ENCODE measurements at places on chromosomes 3 and 15.

DNA sequence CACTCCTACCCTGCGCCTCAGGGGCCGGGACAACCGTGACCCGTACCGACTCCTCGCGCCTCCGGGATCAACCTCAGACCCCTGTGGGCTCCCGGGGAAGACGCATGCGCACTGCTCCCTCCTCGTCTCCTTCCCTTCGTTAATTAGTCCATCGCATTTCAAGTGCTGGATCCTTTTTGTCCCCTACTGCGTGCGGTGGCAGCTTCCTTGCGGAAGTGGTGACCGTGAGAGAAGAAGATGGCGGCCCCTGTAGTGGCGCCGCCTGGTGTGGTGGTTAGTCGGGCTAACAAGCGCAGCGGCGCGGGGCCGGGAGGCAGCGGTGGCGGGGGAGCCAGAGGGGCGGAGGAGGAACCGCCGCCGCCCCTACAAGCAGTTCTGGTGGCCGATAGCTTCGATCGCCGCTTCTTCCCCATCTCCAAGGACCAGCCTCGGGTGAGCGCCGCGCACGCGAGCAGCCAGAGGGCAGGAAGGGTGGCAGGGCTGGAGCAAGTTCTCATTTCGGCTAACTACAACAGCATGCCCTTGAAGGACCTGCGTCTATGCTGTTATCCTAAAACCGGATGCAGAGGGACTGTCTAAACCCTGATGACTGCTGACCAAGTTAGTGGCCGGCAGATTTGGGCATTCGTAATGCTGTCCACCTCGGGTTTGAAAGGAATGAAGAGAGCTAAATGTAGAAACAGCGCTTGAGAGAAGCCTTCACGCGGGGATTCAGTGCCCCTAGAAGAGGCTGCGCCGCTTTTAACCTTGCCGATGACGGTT is at the start of gene EIF2B5:
EIF2B5 (plus strand) TSS at position 210 of the 762 bp plus-strand sequence; CDS start at position 238, 28 bp downstream.
- DNase-seq, result peak; percentile 93

- no peak for DNase-seq
Observed at GRCh38 chr15:70387081-70387480, 289.4 kb upstream of the TLE3 start.

GRCh38 chr15:36880224-36880912 is 220.0 kb downstream of the MEIS2 start:
- DNase-seq, result no peak

- DNase-seq, result no peak
Observed at GRCh38 chr3:18302517-18302916, 122.6 kb downstream of the SATB1 start.

- DNase-seq, result peak; percentile 4
Observed at GRCh38 chr15:69536726-69537512, 84.3 kb downstream of the RPLP1 start.

DNA sequence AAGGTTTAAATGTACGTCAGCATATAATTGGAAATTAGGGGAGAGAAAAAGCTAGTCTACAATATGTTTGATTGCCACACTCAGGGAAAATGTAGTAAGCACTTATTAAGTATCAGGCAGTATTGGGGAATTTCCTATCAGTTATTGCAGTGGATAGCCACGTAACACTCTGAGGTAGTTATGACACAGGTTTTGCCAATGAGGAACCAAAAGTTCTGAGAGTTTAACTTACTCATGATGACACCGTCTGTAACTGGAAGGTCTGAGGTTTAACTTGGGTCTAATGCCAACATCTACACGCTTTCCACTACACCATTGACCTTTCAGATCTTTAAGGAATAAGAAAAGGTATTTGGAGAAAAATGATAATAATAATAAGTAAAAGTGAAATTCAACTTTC is 89.5 kb downstream of the ZMAT3 start:
- no peak for DNase-seq

DNA sequence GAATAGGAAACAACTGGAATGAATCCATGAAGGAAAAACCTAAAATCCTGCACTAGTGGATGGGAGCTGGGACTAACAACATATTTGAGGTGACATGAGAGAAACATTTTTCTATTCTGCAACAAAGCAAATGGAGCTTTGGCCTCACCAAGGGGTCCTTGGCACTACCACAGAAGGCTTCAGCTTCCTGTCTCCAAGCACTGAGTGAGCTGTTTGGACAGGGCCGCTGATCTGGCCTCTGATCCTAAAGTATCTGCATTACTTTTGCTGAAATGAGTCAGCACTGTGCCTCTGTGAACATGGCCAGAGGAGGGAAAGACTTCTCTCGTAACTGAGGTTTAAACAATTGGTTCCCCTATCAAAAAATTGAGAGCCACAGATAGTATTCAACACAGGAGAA is 9.0 kb downstream of the ARPP21 start:
- DNase-seq, result no peak

GRCh38 chr15:70829371-70830166 is 24.4 kb downstream of the LARP6 start:
- no peak for DNase-seq

- no peak for DNase-seq
Observed at GRCh38 chr15:43749690-43750345, 3.6 kb downstream of the PDIA3 start.

DNA sequence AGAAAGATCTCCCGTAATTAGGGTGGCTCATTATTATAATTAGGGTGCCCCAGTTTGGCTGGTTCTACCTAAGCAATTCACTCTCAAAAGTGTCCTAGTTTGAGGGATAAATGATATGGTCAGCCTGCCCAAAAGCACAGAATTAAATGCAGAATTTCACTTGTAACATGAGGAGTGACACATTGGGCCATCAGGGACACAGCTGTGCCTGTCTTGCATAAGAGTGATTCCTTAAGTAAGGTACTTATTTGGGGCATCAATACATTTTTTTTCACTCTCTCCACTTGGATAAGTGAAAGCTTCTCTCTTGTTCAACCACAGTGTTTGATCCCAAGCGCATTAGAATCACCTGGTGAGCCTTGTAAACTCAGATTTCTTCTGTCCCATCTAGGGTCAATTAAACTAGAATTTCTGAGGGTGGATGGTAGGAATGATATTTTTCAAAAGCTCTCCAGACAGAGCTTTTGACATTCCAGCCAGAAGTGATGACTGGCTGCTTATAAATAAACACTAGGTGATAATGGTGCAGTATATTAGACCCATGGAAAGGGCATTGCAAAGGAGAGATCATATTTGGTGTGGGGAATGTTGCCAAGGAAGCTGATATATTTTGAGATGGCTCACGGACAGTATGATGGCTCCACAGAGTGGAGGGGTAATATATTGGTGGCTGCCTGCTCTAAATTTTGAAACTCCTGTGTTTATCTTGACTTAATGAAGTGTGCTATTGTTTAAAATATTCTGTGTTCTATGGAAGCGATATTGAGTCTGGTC is 458.1 kb upstream of the RASGRP1 start:
- DNase-seq, result no peak

GRCh38 chr3:48879307-48879993 is 19.2 kb downstream of the SLC25A20 start:
- DNase-seq, result no peak

- DNase-seq, result no peak
Observed at GRCh38 chr3:137468446-137468845, 295.7 kb upstream of the SOX14 start.

- DNase-seq, result peak; percentile 71
Observed at GRCh38 chr3:149575961-149576564, 81.8 kb downstream of the WWTR1 start.

DNA sequence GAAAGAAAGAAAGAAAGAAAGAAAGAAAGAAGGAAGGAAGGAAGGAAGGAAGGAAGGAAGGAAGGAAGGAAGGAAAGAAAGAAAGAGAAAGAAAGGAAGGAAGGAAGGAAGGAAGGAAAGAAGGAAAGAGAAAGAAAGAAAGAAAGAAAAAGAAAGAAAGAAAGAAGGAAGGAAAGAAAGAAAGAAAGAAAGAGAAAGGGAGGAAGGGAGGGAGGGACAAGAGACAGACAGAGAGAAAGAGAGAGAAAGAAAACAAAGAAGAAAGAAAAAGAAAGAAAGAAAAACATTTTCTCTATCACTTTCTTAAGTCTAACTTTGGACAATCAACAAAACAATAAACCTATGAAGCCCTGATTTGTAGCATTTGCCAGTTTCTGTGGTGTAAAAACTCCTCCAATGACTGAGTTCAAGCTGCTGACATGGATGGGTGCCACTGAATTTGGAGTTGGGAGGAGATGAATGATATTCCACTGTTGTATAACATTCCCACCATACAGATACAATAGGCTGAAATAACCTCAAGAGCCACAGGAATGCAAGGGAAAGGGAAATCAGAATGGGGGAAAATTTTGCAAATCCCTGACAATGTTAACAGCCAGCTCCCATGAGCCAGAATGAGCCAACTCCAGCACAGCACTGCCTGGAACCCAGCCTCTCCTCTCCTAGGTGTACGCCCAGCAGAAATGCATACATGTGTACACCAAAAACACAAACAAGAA is 15.0 kb upstream of the RTP3 start:
- DNase-seq, result no peak

- no peak for DNase-seq
Observed at GRCh38 chr3:102038477-102039142, 189.3 kb downstream of the NFKBIZ start.

DNA sequence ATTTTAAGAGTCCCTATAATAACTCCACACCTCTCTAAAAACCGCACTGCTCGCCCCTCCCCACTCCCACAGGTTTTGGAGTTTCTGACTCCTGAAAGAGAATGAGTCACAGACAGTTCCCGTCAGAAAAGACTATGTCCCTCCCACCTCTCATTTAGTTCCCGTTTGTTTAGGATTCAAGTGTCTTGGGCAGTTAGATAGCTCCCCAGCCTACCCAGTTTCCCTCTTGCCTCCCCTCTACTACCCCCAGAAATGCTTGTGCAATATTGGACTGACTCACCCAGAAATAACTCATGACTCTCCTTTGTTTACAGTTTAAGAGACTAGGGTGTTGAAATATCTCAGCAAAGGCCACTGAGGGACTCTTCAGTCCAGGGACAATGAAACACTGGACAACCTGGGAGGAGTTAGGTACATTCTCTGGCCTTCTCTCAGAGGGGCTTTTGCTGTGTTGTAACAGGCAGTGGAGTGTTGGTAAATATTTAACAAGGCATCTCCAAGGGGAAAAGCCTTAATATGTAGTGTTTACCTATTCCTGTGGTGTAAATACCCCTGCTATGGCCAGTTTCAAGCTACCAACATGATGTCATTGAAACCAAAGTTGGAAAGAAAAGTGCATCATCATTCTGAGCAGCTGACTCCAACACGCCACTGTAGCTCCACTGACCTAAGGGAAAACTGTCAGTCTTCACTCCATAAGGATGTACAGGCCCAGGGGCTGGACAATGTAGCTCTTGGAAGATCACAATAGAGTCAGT is 96.1 kb upstream of the CHD2 start:
- DNase-seq, result no peak

DNA sequence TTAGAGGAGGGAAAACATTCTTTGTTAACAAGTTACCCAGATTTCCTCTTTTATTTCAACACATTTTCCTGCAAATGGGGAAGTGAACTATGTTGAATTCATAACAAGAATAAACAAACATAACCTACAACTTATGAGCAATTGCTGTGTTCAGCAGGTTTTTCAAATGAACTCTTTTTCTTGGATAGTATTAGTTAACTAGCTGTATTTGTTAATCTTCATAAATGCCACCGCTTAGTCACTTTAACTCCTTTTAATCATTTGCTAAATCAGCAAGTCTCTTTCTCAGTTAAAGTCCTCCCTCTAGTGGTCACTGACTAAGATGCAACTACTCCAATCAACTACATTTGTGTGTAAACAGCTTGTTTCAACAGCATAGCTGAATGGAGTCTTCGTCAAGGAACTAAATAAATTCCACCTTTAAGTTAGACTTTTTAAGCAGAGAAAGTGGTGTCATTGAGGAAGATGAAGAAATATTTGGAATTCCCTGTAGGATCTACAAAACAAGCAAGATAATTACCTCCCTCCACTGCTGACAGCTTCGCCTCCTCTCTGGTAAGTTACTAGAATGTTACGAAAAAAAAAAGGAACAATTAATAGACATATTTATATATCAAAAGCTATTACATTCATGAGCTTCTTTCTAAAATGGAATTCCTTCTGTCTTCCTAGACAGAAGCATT is 1122.0 kb downstream of the ROBO1 start:
- DNase-seq, result no peak

DNA sequence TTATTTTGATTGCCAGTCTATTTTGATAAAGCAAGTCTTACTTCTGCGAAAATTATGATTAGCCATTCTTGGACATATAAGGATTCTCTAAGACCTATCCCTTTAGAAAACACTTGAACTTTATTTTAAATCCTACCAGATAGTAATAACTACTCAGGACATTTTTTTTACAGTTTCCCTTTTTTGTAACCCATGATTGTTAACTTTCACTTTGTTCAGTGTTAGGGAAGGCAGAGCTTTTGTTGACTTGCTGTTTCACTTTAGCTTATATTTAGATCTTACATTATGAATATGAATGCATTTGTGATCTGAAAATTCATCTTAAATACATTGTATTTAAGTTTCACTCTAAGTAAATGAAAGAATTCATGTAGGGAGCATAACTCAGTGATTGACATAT is 167.0 kb downstream of the AKAP13 start:
- no peak for DNase-seq

DNA sequence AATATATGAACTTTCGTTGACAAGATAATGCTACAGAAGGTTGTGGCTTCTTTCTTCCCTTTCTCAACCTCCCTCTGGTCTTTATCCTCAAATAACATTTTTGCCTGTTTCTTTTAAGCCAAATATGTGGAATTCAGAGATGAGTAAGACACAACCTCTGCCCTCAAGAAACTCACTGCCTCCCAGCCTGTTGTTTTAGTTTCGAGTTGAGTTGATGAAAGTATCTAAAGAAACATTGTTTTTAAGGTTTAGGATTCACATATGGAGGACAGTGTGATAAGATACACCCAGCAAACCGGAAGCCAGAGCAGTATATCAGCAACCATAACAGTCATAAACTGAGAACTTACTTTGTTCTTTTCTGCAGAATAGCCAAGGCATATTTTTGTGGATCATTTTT is 218.6 kb downstream of the THSD4 start:
- no peak for DNase-seq

DNA sequence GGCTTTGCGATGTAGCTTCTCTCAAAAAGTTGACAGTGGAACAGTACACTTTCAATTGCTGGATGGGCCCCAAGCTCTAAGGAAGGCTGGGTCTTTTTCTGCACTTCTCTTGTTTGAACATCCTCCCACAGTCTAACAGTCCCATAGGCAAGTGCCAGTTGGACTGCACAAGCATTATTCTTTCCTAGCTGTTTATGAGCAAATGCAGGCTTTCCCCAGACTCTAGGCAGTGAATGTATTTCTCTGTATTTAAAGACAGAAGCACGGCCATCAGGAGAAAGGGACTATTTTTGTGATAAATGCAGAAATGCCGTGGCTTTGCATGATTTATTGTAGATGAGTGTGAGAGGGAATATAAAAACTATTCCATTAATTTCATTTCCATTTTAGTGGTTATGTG is 539.3 kb upstream of the LMCD1 start:
- DNase-seq, result no peak
